ENCODE measurements at places on chromosomes 11 and 22.
A peak's percentile ranks its signal among the peaks of the same experiment; 100 is the strongest.

DNA sequence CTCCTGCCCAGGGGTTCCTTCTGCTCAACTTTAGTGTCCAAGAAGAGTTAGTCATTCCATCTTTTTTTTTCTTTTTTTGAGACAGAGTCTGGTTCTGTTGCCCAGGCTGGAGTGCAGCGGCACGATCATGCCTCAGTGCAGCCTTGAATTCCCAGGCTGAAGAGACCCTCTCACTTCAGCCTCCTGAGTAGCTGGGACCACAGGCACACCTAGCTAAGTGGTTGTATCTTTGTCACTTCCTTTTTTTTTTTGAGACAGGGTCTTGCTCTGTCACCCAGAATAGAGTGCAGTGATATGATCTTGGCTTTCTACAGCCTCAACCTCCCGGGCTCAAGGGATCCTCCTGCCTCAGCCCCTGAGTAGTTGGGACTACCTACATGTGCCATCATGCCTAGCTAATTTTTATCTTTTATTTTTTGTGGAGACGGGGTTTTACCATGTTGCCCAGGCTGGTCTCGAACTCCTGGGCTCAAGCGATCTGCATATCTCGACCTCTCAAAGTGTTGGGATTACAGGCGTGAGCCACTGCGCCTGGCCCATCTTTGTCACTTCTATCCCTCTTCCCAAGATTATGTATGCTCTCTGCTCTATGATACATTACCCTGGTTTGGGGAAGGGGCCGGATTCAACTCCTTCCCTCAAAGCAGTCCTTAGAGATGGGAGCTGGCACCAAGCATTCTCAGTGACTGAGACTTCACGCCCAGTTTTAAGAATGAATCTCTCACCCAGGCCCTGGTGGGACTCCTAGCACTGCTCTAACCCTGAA, 10.0 kb downstream of the SSH3 start:
- DNase-seq = no peak

DNA sequence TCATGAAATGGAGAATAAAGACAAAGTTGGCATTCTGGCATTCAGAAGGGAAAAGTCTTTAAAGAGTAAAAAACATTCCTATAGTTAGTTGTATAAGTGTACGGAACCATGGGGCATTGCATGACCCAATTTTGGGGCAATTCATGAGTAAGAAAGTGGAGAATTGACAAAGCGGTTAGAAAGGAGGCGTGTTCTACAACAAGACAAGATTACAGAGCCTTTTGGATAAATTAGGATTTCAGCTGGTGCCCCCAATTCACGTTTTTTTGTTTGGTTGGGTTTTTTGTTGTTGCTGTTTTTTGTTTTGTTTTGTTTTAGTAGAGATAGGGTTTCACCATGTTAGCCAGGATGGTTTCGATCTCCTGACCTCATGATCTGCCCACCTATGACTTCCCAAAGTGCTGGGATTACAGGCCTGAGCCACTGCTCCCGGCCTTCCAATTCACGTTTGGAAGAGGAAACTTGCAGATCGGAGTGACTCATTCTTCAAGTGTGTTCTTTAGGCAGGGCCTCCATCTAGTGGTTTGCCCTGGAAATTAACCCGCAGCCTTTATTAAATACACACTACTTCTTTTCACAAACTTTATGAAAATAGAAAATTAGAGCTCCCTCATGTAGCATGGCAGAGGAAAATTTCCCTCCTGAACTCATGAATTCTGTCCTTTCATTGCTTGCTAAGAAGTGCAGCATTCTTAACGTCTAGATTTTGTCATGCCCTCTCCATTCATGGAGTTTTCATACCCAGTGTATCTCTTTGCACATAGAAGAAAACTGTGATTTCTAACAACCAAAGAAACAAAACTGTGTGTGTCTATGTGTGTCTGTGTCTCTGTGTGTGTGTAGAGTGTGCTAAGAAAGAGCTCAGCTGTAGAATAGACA, 118.1 kb downstream of the BBOX1 start:
- peak; percentile 81 for DNase-seq

DNA sequence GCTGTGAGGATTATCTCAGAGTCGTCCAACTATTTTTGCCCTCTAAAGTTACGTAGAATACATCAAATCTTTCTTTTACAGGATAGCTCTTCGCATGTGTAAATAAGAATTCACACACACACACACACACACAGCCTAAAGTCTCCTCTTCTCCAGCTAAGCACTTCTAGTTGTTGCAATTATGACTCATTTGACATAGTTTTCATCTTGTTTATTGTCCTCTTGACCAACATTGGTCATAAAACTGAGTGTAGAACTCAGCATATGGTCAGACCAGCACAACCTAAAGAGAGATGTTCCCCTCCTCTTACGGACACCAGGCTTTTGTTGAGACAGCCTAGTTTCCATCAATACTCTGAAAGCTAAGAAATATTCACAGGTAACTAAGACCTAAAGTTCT, 234.2 kb downstream of the BLID start:
- DNase-seq = no peak

DNA sequence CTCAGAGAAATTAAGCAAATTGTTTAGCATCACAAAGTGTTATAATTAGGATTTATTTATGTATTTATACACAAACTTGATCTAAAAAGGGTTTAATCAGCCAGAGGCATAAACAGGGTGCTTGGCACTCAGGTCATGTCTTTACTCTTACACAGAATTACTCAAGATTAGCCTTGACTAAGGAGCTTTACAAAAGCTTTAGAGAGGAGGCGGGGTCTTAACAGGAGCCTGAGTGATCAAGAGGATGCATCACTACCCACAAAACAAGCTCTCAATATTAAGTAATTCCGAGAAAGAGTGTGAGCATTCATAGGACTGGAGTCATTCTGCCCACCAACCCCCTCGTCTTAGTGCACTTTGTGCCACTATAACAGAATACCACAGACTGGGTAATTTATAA, 103.0 kb downstream of the SPATA19 start:
- DNase-seq = no peak

DNA sequence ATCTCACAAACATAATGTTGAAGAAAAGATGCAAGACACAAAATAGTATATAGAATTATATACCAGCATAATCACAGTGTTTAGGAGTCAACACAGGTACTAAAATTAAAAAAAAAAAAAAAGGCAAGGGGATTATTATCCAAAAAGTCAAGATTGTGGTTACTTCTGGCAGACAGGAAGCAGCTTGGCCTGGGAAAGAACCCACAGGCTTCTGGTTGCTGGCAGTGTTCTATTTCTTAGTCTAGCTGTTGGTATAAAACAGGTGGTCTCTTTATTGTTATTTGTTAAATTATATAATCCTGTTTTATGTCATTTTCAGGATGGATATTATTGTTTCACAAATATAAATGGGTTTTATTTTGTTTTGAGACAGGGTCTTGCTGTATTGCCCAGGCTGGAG, 54.0 kb downstream of the C11orf58 start:
- no peak for DNase-seq

DNA sequence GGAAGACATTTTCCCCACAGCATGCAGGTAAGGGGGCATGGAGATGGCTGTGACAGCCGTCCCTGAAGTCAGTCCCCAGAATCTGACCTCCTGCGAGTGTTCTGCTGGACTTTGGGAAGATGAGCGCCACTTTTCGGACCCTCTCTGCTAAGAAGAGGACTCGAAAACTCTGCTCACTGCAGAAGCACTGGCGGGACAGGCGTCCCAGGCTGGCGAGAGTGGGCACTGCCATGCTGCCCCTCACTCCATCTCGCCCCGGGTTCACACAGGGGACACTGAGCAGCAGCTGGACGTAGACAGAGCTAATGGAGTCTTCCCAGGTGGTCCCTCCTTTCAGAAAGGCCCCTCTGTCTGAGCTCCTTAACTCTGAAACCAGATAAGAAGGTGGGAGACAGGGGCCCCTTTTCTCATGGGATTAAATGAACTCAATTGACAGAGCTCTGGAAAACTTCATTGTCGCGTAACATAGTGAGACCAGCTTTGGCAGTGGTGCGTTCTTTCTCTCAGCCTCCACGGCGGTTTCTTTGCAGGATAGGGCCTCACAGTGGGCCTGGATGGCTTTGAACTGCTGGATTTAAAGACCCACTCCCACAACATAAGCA, 4.8 kb downstream of the ADAMTS8 start:
- DNase-seq = no peak

DNA sequence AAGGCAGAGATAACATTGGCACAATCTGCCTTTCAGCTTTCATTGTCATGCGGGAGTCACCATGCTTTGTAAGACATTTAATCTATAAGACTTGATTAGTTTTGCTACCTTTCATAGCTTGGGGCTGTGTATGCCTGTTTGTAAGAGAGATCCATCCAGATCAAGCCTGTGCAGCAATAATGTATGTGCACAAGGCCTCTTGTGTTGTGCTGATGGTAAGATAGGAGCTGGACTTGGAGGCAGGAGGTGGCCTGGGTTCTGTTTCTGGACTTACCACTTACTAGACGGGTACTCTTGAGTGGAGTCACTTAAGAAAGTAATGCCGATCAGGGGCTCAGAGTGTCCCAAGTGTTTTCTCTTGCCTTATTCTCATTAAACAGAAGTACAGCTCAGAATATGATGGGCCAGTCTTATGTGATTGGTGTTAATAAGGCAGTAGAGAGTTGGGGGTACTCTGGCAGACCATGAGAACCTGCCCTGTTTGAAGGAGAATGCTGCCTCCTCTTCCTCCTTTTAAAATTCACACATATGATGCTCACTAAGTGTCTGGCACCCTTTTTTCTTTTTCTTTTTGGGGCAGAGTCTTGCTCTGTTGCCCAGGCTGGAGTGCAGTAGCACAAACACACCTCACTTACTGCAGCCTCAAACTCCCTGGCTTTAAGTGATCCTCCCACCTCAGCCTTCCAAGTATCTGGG, 30.9 kb downstream of the PTPRJ start:
- DNase-seq = no peak

DNA sequence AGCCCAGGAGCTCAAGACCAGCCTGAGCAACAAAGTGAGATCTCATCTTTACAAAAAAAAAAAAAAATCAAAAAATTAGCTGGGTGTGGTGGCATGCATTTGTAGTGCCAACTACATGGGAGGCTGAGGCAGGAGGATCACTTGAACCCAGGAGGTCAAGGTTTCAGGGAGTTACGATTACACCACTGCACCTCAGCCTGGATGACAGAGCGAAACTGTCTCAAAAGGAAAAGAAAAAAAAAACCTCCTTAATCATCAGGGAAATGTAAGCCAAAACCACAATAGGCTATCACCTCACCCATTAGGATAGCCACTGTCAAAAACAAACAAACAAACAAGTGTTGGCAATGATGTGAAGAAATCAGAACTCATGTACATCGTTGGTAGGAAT, 13.4 kb downstream of the DGCR2 start:
- no peak for DNase-seq

DNA sequence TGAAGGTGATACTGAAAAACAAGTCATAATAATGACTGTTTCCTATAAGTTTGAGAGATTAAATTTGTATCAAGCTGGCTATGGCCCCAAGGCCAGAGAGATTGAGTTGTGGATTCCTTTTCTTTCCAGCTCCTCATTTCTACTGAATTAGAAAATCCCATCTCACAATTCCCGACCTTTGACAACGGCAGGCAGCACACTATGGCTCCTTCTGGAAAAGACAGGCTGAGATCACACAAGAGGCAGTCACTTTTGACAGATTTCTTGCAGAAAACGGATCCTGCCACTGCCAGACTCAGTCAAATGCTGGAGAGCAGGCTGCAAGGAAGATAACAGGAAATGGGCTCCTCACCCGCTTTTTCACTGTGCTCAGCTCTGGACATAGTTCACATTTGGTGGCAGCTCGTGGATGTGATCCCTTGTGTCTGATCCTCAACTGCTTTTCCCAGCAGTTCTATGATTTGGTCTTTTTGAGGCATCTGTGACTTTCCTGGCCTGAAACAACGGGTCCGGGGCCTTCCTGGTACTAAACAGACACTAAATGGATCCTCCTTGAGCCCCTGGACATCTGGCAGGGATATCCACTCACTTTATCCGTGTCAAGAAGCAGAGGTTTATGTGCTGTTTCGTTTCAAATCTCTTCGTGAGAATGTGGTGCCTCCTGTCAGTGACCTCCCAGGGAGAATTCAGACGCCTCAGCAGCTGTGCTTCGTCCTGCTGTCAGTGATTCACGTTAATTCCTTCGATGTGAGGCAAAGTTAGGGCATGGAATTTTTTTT, 26.1 kb upstream of the RTL6 start:
- peak; percentile 9 for DNase-seq

GRCh38 chr11:30992513-30992849, 377.1 kb downstream of the DCDC1 start:
- DNase-seq = no peak

GRCh38 chr22:40621309-40622151, 15.0 kb downstream of the MRTFA start:
- DNase-seq = no peak

DNA sequence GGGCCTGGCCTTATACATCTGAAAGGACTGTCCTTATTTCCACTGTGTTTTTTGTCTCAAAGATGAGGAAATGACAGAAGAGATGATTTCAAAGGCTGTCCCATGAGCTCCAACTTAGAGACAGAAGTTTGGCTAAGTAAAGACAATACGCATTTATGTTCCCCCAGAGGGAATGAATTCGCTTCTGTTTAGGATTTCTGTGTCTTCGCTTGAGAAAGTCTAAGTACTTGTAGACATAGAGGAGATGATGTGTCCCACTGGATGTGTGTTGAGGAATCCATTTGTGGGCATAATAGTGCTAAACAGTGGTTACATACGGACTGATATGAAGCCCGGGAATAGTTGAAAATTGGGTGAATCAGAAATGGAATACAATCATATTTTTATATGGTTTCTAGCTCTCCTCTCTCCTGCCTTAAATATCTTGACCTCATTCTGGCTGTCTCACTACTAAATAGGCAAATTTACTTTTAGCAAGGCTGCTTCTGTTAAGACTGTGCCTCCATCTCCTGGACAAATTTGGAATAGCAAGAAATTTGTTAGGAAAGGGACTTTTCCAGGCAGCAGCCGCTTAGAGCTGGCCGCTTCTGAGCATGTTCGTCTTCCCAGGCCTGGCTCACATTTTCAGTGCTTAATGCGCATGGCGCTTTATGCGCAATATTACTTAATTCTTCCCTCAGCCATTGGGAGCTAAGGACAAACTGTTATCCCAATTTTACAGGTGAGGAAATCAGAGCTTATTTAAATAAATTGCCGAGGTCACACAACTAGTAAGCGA, 1.9 kb upstream of the PEX26 start:
- DNase-seq = peak; percentile 77

DNA sequence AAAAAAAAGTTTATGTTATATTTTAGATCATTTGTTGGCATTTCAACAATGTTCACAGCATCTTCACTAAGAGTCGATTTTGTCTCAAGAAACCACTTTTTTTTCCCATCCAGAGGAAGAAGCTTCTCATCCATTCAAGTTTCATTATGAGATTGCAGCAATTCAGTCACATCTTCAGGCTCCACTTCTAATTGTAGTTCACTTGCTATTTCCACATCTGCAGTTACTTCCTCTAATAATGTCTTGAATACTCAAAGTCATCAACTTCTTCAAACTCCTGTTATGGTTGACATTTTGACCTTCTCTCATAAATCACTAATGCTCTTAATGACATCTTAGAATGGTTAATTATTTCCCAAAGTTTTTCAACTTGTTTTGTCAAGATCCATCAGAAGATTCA, 61.3 kb upstream of the CHORDC1 start:
- no peak for DNase-seq

DNA sequence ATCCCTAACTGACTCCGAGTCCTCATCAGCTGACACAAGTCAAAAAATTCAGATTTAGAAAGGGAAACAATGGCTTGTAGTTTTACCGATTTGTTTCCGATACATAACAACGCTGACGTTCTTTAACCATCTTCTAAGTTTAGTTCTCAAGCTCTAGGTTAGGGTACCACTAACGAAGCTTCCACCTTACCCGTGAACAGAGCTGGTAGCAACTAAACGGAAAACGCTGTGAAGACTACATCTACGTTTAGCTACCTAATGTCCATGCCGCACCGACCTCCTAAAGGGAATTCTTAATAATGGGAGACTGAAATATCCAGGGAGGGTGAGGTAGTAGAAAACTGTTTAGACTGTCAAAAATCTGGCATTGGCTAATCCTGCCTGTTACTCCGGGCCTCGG, 1.0 kb downstream of the NUP98 start:
- DNase-seq = no peak
